Naive thymus-derived CD4-positive, alpha-beta T cell (primary cell): ENCODE measurements at places on chromosomes 1 and 21. TPM values are rescaled to one million over a fixed set of nuclear protein-coding genes. Genes with fewer than 3 reads are reported as not detected.

DNA sequence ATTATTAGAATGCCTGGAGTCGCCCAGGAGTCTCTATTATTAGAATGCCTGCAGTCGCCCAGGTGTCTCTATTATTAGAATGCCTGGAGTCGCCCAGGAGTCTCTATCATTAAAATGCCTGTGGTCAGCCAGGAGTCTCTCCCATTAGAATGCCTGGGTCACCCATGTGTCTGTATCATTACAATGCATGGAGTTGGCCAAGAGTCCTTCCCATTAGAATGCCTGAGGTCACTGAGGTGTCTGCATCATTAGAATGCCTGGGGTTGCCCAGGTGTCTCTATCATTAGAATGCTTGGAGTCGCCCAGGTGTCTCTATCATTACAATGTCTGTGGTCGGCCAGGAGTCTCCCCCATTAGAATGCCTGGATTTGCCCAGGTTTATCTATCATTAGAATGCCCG lies 66.9 kb downstream of the RNF187 start:
- no peak overlapping the region for H3K27ac ChIP-seq
- no peak overlapping the region for H3K4me3 ChIP-seq
- H3K4me1 ChIP-seq = no peaks in the 10 kb centered on the region
- no peak for DNase-seq

Gene RBP7
- total RNA-seq = 18.4 TPM

DNA sequence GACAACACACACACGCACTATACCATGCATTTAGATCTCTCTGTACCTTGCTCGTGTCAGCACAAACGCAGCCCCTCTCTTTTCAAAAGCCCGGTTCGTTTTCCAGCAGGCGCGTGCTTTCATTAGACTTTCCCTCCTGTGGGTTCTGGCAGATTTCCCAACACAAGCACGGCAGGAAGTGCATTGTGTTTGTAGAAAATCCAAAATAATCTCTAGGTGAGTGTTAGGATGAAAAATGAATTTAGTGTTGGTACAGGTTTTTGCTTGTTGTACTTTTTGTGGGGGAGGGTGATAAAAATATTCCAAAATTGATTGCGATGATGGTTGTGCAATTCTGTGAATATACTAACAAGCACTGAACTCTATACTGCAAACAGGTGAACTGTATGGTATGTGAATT lies 54.1 kb upstream of the POFUT2 start:
- DNase-seq = no peak
- H3K4me3 ChIP-seq = no peak overlapping the region
- no peaks in the 10 kb centered on the region for H3K36me3 ChIP-seq
- H3K27me3 ChIP-seq = no peaks in the 10 kb centered on the region
- no peaks in the 10 kb centered on the region for H3K4me1 ChIP-seq

Gene EPHA2
- 0.61 TPM for total RNA-seq

Gene DISP1
- total RNA-seq = 4.6 TPM

DNA sequence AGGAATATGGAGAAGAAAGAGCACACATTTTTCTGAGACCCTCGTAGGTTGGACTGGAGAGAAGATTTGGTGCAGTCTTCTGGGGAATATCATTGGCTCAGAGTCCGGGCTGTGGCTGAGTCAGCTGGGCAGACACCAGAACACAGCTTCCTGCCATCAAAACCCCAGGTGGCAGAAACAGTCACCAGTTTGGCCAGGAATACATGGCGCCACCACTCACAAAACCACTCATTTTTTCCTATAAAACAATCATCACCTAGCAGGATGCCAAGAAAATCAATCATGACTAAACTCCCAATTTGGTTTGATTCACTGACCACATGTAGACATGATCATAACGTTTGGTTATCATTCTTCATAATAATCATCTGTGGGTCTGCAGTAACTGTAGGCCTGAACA lies 178.1 kb upstream of the PBX1 start:
- no peak for DNase-seq
- no peaks in the 10 kb centered on the region for H3K36me3 ChIP-seq
- no peak overlapping the region for H3K27ac ChIP-seq
- H3K4me1 ChIP-seq = no peaks in the 10 kb centered on the region
- no peak overlapping the region for H3K4me3 ChIP-seq

DNA sequence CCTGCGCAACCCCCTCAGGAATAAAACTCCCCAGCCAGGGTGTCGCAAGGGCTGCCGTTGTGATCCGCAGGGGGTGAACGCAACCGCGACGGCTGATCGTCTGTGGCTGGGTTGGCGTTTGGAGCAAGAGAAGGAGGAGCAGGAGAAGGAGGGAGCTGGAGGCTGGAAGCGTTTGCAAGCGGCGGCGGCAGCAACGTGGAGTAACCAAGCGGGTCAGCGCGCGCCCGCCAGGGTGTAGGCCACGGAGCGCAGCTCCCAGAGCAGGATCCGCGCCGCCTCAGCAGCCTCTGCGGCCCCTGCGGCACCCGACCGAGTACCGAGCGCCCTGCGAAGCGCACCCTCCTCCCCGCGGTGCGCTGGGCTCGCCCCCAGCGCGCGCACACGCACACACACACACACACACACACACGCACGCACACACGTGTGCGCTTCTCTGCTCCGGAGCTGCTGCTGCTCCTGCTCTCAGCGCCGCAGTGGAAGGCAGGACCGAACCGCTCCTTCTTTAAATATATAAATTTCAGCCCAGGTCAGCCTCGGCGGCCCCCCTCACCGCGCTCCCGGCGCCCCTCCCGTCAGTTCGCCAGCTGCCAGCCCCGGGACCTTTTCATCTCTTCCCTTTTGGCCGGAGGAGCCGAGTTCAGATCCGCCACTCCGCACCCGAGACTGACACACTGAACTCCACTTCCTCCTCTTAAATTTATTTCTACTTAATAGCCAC lies 696 bp downstream of the TGFB2 start:
- H3K36me3 ChIP-seq = no peaks in the 10 kb centered on the region
- no peak overlapping the region for H3K27ac ChIP-seq
- peak; percentile 30 for DNase-seq
- H3K4me1 ChIP-seq = peaks cover 4% of the 10 kb centered on the region

DNA sequence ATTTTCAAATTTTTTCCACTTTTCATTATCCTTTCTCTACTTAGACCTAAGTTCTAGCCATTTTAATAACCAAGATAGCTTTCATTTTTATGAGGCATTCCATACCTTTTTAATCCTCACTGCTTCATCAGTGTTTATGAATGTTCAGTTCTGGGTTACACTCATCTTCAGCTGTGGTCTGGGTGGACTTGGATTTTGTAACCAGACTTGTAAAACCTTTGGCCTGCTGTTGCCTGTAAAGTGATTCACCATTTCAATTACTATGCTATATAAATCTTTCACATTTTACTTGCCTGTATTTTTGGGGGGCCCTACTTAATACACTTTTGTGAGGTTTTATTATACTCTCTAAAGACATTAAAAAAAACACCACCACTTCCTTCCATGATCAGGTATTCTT lies 46.2 kb downstream of the USP25 start:
- no peak overlapping the region for H3K4me3 ChIP-seq
- no peak overlapping the region for H3K27ac ChIP-seq
- H3K4me1 ChIP-seq = no peaks in the 10 kb centered on the region
- no peaks in the 10 kb centered on the region for H3K27me3 ChIP-seq
- H3K36me3 ChIP-seq = peaks cover 14% of the 10 kb centered on the region
- DNase-seq = no peak

Gene MFAP2
- total RNA-seq = not detected

- H3K36me3 ChIP-seq = no peaks in the 10 kb centered on the region
- DNase-seq = no peak
- no peaks in the 10 kb centered on the region for H3K27me3 ChIP-seq
- H3K27ac ChIP-seq = no peak overlapping the region
These were observed 136.1 kb downstream of the KIF26B start for GRCh38 chr1:245290836-245291235.

GRCh38 chr1:184283999-184284398 lies 102.8 kb upstream of the C1orf21 start:
- H3K4me3 ChIP-seq = no peak overlapping the region
- DNase-seq = no peak
- H3K4me1 ChIP-seq = no peaks in the 10 kb centered on the region
- no peaks in the 10 kb centered on the region for H3K36me3 ChIP-seq
